Stimulated activated CD8-positive, alpha-beta memory T cell treated with anti-CD3 and anti-CD28 coated beads, Interleukin-7, amount 100 ng/mL, for 1 hour (primary cell): ENCODE measurements at places on chromosomes 11 and 22.

DNA sequence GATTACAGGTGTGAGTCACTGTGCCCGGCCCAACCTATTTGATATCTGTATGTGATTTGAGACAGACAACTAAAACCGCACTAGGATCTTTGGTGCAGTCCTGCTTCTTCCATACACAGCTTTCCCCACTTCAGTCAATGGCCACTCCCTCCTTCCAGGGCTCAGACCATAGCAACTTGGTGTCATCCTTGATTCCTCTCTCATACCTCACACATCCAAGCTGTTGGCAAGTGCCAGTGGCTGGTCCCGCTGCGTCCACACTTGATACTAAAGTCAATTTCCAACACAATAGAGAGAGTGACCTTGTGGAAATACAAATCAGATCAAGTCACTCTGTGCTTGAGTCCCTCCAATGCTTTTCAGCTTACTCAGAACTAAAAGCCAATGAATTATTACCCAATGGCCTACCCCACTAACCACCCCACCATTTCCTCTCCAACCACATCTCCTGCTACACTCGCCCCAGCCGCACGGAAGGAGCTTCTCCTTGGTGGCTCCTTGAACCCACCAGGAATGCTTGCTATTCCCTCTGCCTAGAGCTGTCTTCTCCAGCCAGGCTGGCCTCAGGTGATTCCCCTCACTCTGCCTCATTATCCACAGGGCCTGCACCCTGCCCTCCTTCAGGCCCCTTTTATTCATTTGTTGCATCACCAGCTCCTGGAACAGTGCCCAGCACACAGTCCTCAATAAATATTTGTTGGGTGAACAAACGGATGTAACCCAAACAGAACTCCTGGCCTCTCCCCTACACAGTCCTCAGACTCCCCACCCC, 12.9 kb downstream of the ABTB2 start:
- DNase-seq: no peak

DNA sequence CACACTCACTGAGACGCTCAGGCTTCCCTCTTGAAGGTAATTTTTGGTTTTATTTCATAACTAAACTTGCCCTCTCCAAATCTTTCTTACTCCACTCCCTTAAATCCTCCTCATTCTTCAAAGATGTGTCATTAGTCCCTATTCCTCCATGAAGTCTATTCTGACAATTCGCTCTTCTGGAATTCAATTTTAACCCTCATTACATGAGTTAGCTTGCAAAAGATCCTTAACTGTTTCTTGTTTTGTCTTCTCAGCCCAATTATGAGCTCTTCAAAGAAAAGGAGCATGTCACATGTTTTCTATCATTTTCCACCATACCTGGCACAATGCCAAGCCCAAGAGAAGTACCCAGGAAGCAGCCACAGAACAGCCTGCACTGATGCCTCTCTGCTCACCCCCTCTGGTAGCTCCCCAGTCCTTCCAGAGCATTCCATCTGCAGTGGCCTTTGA, 13.0 kb downstream of the GALNT18 start:
- DNase-seq: no peak

DNA sequence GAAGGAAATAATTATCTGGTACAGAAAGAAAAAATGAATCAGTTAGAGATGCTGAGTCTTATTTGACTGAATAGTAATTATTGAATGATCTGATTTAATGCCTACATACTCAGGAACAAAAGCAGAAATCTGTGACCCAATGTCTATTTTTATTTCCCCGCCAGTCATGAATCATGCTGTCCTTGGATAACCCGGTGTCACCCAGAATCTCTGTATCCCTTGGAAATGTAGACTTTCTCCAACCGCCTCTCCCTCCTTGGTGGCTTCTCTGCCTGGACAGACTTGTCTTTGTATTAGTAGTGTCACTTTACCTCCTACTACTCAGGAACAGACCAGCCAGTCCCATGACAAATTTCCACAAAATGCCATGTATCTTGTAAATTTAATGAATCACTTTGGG, 173.3 kb upstream of the PDGFD start:
- no peak for DNase-seq

DNA sequence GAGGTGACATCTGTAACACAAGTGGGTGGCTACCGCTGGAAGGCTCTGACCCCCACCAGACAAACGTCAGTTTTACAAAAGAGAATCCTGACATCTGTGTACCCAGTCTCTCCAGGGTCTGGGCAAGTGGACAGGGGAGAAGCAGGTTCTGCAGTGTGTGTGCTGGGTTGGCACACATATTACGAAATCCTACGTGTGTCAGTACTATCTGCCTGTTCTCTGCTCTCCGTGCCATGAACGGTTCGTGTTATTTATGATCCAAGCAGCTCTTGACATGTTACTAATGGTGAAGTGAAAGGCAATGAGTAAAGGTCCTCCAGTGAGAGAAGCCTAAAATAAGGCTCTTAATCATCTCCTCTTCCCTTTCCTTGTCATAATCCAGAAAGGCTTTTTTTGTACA, 201.5 kb upstream of the MTMR2 start:
- no peak for DNase-seq
